ENCODE measurements at places on chromosomes 2 and 18. TPM values are rescaled to one million over a fixed set of nuclear protein-coding genes. Genes with fewer than 3 reads are reported as not detected.

TFCP2L1 gene
- total RNA-seq = 12.9 TPM

TPRKB gene
- total RNA-seq = 35.1 TPM

ZNF519 gene
- total RNA-seq = 2.5 TPM

DAPL1 gene
- total RNA-seq = 2.5 TPM

RFTN2 gene
- not detected for total RNA-seq

SRD5A2 gene
- total RNA-seq = not detected

TOGARAM2 gene
- total RNA-seq = not detected

ELOA2 gene
- not detected for total RNA-seq

SMARCAL1 gene
- 20.7 TPM for total RNA-seq

ADD2 gene
- total RNA-seq = not detected

ZNF521 gene
- 0.21 TPM for total RNA-seq

TGFA gene
- total RNA-seq = 97.0 TPM

ARHGEF33 gene
- 0.14 TPM for total RNA-seq

EIF2AK3 gene
- 9.7 TPM for total RNA-seq

CNRIP1 gene
- 0.33 TPM for total RNA-seq

SERTAD2 gene
- total RNA-seq = 15.4 TPM

EFHD1 gene
- 0.21 TPM for total RNA-seq

LDLRAD4 gene
- not detected for total RNA-seq

CHAC2 gene
- total RNA-seq = 13.3 TPM

REG3G gene
- total RNA-seq = not detected

COL3A1 gene
- total RNA-seq = 16.9 TPM

SPDYA gene
- 0.28 TPM for total RNA-seq

CTAGE1 gene
- not detected for total RNA-seq

SPR gene
- total RNA-seq = 25.8 TPM

C2orf66 gene
- total RNA-seq = 0.56 TPM

CCDC141 gene
- total RNA-seq = not detected

ZAP70 gene
- total RNA-seq = not detected

All from airway epithelial cell (primary cell).